ENCODE measurements at places on chromosomes 1 and 21. TPM values are rescaled to one million over a fixed set of nuclear protein-coding genes. Genes with fewer than 3 reads are reported as not detected.

DNA sequence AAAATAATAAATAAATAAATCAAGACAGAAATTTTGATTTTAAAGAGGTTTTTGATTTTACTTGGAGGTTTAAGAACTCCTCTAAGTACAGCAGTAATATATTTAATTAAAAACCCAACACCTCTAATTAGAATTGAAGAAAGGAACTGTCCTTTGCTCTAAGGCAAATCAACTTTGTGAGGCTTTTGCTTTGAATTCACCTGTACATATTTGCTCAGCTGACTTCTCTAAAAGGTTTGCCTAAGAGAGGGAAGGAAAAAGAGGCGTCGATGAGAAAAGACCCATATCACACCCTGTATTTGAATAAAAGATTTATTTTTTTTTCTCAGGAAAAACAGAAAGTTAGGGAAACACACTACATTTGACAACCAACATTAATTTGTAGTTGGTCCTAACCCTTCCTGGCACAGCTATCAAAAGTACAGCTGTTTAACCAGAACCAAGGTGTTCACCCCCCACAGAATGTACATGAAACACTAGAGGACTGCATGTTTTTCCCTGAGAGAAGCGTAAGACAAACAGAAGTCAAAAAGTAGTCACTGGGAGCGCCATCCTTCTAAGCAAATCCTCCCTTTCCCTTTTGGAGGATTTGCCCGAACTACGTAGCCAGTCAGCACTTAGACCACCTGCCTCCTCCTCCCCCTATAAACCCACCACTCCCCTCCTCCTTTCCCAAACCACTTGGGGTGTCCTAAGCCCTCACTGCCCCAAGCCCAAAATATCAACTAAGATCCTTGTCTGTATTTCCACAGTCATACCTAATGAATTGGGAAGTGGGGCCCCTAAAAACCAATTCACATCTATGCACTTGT lies 4.9 kb downstream of the MCL1 start:
- peak overlapping the region; percentile 100 for H3K27ac ChIP-seq
- H3K4me3 ChIP-seq: no peak overlapping the region
- DNase-seq: no peak
- peaks cover 39% of the 10 kb centered on the region for H3K4me1 ChIP-seq
- H3K36me3 ChIP-seq: no peaks in the 10 kb centered on the region

GRCh38 chr1:149936992-149937705 lies 470 bp upstream of the MTMR11 start:
- no peaks in the 10 kb centered on the region for H3K36me3 ChIP-seq
- no peaks in the 10 kb centered on the region for H3K27me3 ChIP-seq
- peak overlapping the region; percentile 78 for H3K27ac ChIP-seq
- peak; percentile 36 for DNase-seq
- H3K4me1 ChIP-seq: peaks cover 40% of the 10 kb centered on the region

- peak overlapping the region; percentile 93 for H3K27ac ChIP-seq
- H3K27me3 ChIP-seq: no peaks in the 10 kb centered on the region
- no peaks in the 10 kb centered on the region for H3K36me3 ChIP-seq
- no peak overlapping the region for H3K4me3 ChIP-seq
These were observed 2.0 kb upstream of the GJC2 start for GRCh38 chr1:228147768-228148167.

DNA sequence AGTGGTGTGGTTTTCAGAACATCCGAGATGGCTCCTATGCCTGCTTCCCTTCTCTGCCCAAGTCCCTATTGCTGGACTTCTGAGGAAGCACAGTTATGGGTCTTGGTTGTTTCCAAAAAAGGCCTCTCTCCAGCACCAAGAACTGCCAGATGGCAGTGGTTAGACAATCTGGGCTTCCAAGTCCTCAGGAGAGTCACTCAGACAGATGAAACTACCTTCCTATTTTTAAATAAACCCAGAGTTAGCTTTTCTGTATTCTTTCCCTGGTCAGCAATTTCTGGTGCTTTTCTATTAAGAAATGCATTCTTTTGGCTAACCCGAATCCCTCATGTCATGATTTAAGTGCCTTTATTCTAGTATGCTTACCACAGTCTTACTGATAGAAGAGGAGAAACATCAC lies 245.9 kb downstream of the PRDM2 start:
- H3K4me3 ChIP-seq: no peak overlapping the region
- DNase-seq: no peak
- no peaks in the 10 kb centered on the region for H3K36me3 ChIP-seq

DNA sequence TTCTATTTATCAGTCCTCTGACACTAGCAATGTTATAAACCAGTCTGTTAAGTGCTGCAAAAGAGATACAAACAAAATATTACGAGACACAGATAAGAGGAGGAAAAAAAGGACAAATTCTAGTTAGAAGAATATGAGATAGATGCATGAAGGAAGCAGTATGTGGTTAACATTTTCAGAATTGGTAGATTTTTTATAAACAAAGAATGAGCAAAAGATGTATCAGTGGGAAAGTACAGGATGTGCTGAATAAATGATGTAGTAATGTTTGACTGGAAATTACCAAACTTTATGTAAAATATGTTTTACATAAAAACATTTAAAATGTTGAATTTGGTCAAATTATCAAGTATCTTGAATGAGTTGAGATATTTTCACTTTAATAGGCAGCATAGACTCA lies 574.2 kb downstream of the NUF2 start:
- H3K27ac ChIP-seq: no peak overlapping the region
- H3K36me3 ChIP-seq: no peaks in the 10 kb centered on the region
- no peaks in the 10 kb centered on the region for H3K27me3 ChIP-seq
- no peak overlapping the region for H3K4me3 ChIP-seq
- no peak for DNase-seq

DNA sequence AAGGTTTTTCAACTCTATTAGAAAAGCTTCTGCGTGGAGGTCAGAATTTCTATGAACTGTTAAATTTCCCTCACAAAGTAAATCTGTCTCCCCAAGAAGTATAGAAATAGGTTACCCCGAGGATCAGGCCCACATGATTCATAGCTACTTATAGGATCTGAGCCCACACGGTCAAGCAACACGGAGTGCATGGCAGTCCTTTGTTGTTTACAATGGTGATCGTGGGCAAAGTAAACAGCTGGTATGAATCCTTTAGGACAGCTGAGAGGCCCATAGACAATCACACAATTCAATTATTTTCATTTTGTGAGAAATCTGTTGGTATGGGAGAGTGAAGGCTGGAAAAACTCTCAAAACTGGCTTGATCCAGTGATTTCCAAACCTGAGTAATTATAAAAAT lies 58.9 kb upstream of the RCOR3 start:
- H3K4me1 ChIP-seq: no peaks in the 10 kb centered on the region
- H3K36me3 ChIP-seq: no peaks in the 10 kb centered on the region
- H3K27ac ChIP-seq: no peak overlapping the region
- no peak for DNase-seq
- H3K27me3 ChIP-seq: no peaks in the 10 kb centered on the region
- H3K4me3 ChIP-seq: no peak overlapping the region

DNA sequence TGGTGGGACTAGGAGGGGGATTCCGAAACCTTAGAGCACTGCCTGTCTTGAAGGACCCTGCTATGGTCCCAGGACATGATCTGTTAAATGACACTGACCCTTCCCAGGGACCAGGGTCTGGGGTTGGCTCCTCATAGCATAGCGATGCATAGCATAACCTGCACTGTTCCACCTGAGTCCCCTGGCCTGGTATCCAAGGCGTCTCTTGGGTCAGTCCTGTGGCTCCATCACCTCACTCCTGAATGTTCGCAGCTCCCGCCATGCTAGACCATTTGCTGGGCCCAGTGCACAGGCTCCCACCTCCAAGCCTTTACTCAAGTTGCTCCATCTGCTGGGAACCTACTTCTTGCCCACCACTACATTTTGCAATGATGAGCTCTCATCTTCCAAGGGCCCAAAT lies 39.0 kb upstream of the MAGOH start:
- H3K4me1 ChIP-seq: no peaks in the 10 kb centered on the region
- H3K27me3 ChIP-seq: no peaks in the 10 kb centered on the region
- H3K27ac ChIP-seq: no peak overlapping the region
- H3K36me3 ChIP-seq: no peaks in the 10 kb centered on the region
- DNase-seq: no peak

The TFF2 gene
- not detected for polyA plus RNA-seq

The INAVA gene
- 1.5 TPM for polyA plus RNA-seq

The CLEC20A gene
- 7.5 TPM for polyA plus RNA-seq

The OTUD7B gene
- 30.3 TPM for polyA plus RNA-seq
